HS-27A (cell line): ENCODE measurements at places on chromosomes 1 and 21.
A peak's percentile ranks its signal among the peaks of the same experiment; 100 is the strongest.

DNA sequence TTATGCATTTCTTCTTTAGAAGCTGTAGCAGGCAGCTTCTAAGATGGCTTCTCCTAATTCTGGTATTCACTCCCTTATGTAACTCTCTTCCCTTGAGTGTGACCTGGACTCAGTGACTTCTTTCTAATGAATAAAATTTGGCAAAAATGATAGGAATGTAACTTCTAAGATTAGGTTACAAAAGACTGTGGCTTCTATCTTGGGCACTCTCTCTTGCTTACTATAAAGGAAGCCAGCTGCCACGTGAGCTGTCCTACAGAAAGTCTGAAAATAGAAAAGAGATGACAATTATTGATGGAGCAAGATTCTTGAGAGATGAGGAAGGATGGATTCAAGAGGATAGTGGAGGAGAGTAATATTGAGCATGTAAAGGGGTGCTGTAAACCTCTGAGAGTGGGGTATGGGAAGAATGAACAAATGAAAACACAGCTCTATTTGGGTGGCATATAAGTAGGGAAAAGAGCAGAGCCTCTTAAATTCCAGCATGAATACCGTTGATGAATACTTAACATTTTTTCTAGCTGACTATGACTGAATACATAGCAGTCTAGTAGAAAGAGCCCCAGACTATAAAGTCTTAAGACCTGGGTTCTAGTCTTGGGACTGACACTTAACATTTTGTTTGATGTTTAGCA lies 5.5 kb downstream of the TSEN15 start:
- DNase-seq, result peak; percentile 91

- DNase-seq, result no peak
Measured at GRCh38 chr1:153791648-153792253, 16.5 kb downstream of the SLC27A3 start.

- no peak for DNase-seq
Measured at GRCh38 chr1:204232526-204232925, 18.7 kb upstream of the GOLT1A start.

- DNase-seq, result no peak
Measured at GRCh38 chr1:32684167-32684811, 18.3 kb downstream of the SYNC start.

DNA sequence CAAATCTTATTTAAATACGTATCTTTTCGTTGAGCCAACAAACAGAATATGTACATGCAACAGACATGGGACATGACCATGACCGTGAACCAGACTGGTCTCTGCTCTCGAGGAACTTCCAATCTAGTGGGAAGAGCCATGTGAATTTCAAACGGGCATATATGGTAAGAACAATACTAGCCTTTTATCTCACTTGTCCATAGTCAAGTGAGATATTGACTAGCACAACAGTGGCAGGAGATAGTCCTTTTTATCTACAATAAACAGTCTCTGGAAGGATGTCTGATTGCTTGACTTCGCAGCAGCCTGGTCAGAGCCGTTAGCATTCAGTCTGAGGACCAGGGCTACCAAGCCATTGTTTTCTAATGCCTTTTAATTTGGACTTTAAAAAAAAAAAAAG lies 12.6 kb upstream of the PLA2G2C start:
- DNase-seq, result no peak

GRCh38 chr1:23865543-23865930 lies 2.6 kb downstream of the FUCA1 start:
- no peak for DNase-seq

DNA sequence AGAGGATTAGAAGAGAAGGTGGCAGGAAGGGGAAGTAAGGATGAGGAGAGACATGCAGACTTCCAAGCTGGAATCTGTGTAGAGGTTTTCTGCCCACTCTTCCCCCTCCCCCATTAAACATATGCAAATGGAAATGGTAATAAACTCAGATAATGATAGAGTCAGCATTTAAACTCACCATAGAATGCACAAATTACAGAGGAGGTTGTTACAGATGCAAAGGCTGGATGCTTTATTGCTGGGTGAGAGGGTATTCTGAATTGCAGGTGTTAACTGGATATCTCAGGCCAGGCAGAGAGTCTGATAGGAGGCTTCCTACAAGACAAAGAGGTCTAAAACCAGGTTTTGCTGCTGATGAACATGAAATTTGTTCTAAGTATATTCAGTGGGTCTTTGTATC lies 372.5 kb downstream of the SEC16B start:
- no peak for DNase-seq

DNA sequence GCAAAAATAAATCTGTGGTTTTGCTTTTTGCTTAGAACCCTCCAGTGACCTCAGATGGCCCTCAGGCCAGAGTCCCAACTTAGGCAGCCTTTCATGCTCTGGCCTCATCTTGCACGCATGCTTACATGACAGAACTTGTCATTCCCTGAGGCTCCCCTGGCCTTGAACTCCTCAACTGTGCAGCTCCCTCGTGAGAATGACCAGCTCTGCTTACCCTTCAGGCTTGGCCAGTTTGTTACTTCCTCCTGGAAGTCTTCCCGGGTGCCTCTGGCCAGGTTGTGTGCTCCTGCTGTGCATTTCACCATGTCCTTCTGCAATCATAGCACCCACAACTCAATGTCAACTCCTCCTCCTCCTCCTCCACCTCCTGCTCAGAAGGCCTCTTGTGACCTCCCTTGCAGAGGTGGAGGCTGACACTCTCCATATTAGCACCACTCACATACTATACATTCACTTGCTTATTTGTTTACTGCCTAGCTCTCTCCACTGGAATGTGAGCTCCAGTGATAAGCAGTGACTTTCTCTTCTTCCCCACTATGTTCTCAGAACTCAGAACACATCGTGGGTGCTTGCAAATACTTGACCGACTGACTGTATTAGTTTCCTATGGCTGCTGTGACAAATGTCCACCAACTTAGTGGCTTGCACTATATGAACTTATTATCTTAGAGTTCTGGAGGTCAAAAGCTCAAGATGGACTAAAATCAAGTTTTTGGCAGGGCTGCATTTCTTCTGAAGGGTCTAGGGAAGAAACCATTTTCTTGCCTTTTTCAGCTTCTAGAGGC lies 41.9 kb downstream of the RCSD1 start:
- DNase-seq, result no peak

GRCh38 chr1:177811429-177811828 lies 158.4 kb downstream of the SEC16B start:
- no peak for DNase-seq

GRCh38 chr1:205792961-205793673 lies 17.8 kb upstream of the RAB29 start:
- no peak for DNase-seq

DNA sequence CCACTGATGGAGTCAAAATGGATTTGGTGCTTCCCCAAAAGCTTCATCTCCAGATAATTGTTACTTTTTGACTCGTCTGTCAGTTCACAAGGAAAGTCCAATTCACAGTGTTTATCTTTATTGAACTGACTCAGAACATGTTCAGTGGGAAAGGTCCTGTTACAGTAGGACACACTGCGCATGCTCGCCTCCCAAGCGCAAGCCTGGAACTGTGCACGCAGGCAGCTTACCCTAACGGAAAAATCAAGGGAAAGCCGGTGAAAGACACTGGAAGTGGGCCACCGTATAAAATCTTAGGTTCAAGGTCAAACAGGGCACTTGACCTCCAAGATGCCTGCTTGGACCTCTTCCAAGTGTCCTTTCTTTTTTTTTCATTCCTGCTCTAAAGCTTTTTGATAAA lies 174.6 kb downstream of the USP25 start:
- no peak for DNase-seq

GRCh38 chr1:51309291-51309690 lies 21.1 kb downstream of the TTC39A start:
- DNase-seq, result no peak

DNA sequence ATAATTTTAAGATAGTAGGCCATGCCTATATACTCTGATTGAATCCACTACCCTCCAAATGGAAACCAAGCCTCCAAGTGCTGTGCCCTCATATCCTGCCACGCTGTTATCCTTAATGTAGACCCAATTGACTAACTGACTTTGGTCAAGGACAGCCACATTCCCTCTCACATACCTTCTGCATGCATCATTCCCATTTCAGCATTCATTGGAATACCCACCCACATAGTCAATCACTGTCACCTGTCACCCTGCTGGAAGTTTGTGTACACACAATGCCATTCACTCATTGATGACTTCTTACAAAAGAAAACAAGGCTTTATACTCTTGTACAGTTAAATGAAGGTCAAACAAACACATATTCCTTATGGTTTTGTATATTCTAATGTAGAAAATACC lies 221.1 kb upstream of the PBX1 start:
- DNase-seq, result no peak

DNA sequence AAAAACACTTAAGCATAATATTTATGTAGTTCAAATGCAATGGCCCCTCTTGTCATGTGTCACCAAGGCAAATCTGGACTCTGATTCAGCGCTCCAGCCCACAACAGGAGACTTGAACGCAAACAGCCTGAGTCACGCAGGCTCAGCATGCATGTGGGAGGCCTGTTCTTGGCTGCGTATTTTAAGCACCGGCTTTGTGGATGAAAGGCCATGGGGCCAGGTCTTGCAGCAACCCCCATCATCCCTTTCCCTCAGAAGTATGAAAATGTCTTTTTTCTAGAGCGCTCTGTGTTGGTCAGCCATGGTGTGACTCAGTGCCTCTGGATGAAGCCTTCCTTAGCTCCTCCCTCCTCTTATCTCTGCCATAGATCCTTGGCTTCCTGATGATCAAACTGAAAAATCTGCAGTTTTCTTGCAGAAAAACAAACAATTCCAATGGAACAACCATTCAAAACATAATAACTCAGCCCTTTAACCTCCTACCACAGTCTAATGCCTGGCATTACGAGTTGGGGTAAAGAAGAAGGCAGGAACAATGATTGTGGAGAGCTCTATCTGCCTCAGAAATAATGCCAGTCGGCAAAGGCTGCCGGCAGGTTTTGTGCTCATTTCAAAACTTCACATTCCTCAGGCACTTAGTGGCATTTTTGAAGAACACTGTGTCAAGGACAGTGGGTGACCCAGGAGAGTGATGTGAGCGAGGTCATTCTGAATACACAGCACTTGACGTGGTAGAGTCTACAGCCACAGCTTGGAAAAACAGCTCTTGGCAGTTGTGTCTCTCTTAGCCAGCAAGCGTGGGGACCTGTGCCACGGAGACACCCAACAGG lies 167.5 kb downstream of the CLIC6 start:
- DNase-seq, result peak; percentile 99

- no peak for DNase-seq
Measured at GRCh38 chr1:87864676-87865075, 536.0 kb downstream of the LMO4 start.

DNA sequence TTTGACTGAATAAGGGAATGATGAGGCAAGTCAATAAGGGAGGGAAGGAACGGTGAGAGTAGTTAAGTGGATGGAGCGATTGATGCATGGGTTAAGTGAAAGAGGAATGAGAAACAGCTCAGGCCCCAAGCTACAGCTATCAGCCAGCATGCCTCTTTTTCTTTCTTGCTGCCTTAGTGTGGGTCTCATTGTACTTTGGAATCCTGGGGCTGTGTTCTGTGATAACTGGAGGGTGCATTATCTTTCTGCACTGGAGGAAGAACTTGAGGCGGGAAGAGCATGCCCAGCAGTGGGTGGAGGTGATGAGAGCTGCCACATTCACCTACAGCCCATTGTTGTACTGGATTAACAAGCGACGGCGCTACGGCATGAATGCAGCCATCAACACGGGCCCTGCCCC lies 1.0 kb downstream of the TEX38 start:
- DNase-seq, result no peak

DNA sequence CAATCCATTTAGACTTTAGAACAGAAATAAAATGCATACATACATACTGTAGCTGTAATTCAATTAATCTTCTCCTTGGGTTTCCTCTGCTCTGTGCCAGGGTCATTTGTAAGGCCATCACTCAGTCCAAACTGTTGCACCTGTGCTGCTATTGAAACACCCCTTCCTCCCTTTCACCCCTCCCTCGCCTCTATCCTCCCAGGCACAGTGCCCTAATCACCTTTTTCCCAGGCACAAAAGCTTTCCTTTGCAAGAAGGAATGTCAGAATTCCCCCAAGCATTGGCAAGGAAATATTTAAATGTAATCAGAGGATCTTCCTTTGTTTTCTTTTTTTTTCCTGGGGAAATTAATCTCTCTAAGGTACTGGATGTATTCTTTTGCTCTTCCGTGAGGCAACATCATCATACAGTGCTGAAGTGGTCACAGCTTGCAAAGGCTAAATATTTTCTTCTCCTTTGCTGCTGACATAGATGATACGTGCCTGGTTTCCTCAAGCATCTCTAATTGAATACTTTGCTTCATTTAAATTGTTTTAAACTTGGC lies 339.3 kb upstream of the NR5A2 start:
- no peak for DNase-seq
